ENCODE measurements at places on chromosomes 7 and 10.

- DNase-seq, result no peak
These were observed 56.3 kb downstream of the NUDCD3 start for GRCh38 chr7:44434201-44434600.

GRCh38 chr10:91883549-91884444, 25.5 kb downstream of the FGFBP3 start:
- no peak for DNase-seq

DNA sequence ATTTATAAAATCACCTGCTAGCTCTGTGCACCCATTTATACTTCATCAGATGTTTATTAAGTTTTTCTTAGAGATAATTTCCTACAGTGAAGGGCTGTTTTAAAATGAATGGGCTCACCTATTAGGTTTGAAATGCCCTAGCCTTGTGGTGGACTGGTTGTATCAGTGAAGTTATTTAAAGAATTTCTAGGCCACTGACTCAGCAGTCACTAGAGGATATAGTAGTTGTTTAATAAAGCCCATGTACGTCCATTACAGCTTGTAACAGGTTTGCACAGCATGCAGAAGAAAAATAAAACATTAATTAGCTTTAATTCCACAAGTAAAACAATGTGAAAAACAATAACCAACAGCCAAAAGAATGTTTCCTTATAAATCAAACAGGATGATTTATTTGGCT, 128.0 kb downstream of the RSU1 start:
- DNase-seq, result no peak

GRCh38 chr7:22572937-22573336, 72.9 kb upstream of the STEAP1B start:
- peak; percentile 72 for DNase-seq

- DNase-seq, result no peak
These were observed 109.8 kb upstream of the PTN start for GRCh38 chr7:137453356-137453755.

- DNase-seq, result no peak
These were observed 427.8 kb upstream of the ZMIZ1 start for GRCh38 chr10:78640796-78641636.

DNA sequence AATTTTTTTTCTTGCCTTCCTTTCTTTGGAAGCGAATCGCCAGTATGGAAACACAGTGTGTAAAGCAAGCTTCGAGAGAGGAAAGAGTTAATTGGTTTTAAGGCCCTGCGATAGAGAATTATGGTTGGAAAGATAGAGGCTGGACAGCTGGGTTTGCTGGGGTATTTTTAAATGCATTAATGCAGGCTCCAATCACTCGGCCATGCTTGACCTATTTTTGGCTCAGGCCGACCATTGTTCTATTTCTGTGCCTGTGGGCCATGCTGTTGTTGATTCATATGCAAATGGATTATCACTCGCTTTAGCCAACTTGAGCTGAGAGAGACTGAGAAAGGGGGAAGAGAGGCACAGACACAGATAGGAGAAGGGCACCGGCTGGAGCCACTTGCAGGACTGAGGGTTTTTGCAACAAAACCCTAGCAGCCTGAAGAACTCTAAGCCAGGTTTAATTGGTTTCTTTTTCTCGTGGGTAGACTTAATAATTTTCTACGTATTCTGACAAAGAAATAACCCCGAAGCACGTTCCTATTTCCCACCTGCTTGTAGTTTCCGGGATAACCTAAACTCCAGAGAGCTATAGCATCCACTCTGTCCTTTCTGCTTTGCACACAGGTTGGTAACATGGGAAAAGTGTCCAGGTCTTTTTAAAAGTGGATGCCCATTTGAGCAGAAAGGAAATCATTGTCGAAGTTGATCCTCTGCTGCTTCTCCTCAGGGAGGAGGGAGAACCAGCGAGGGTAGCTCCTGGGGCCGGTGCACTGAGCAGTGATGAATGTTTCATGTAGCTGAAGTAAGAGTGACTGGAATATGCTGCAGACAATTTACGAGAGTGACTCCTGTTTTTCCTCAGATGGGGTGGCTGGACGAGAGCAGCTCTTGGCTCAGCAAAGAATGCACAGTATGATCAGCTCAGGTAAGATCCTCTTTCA, at the start of gene HDAC9:
TSS of gene HDAC9 (plus strand) at position 338 of the 929 bp plus-strand sequence. CDS start at position 892, 554 bp downstream.
- DNase-seq, result no peak

DNA sequence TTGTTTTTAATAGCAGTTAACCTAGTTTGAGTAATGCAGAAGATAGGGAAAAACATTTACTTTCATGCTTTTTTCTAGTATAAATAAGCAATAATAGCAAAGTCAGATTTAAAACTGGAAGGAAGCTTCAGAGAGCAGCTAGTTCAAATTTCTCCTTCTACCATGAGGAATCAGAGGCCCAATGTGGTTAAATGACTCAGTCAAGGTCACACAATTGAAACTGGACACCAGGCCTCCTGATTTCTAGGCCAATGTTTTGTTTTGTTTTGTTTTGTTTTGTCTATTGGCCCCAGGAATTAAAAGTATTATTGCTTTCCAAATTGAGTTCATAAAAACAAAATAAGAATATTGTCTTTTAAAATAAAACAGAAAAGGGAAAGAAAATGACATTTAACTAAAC, 122.3 kb downstream of the TRIL start:
- DNase-seq, result no peak

- no peak for DNase-seq
These were observed 10.6 kb downstream of the SGMS1 start for GRCh38 chr10:50613150-50613549.

DNA sequence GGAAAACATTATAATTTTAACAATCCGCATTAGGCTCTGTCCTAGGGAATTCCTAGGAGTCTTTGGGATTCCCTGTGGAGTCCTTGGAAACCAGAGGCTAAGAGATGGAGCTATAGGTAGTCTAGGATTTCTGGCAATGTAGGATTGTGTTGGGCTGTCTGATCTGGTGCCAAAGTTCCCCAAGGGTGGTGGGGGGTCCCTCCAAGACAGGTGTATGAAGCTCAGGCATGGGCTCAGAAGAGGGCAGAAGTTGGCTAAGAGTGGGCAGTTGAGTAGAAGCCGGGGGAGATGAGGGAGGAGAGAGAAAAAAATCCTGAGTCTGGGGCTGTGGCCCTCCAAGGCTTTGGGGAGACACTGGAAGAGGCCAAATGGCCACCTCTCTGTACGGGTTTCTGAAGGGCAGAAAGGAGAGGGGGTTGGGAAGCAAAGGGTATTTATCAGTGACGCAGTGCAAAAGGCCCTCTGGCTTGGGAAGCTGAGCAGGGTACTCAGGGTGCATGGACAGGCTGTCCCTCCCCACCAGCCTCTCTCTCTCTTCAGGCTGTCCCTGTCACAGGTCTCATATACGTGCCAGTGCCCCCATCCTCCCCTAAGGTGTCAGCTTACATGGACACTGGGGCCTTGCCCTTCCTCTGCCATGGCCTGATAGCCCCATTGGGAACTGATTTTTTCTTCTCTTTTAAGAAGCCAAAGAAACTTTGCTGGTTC, 929 bp downstream of the HOXA6 start:
- no peak for DNase-seq

GRCh38 chr7:49001610-49002033, 77.3 kb downstream of the CDC14C start:
- DNase-seq, result no peak

GRCh38 chr7:38929460-38930171, 20.6 kb upstream of the VPS41 start:
- no peak for DNase-seq

- no peak for DNase-seq
These were observed 50.5 kb upstream of the ZMIZ2 start for GRCh38 chr7:44698046-44698580.

- DNase-seq, result no peak
These were observed 63.7 kb upstream of the LRRC17 start for GRCh38 chr7:102849079-102849478.

DNA sequence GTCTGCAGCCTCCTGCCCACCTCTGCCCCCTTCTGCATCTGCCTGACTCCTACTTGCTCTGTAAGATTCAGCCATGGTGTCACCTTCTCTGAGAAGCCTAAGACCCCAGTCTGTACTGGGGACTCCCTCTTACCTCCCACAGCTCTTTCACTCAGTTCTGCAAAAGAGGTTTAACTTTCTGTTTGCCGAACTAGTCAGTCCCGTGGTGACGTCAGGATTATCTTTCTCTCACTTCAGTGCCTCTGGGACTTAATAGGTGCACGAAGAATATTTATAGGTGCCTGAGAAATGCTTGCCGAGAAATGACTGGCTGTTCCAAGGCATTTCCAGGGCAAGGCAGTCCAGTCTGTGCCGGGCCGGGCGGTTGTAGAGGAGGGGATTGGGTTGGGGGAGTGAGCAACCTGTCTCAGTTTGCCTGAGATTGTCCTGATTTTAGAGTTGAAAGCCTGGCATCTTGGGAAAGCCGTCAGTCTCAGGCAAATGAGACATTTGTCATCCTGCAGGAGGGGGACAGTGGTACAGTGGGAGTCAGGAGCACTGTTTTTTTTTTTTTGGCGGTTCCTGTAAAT, 227.5 kb upstream of the NPVF start:
- no peak for DNase-seq

DNA sequence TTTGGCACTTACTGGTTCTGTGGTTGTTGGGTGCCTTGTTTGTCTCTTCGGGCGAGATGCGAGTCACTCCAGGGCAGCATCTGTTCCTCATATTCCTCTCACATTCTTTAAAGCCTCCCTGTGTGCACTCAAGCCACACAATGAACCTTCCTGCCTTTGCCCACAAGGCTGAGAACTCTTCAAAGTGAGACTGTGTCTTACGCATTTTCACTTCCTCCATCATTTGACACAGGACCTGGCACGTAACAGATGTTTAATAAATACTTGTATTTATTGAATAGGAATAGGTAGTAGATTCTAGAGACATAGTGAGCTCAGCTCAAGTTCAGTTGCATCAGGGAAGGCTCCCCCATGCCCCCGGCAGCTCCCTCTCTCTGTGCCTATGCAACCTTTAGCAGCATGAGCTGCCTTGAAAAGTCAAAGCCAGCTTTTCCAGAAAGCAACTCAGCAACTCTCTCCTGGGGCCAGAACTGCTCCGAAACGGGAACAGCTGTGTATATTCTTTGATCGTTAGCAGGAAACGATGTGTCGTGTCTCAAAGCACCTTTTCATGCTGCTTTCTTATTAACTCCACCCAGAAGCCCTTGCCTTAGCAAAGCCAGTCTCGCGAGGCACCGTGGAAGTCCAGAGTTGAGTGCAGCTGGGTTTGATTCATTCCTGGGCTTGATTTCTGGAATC, 97.5 kb downstream of the PFKFB3 start:
- DNase-seq, result no peak

- peak; percentile 32 for DNase-seq
These were observed 73.3 kb upstream of the NFE2L3 start for GRCh38 chr7:26078437-26079336.

DNA sequence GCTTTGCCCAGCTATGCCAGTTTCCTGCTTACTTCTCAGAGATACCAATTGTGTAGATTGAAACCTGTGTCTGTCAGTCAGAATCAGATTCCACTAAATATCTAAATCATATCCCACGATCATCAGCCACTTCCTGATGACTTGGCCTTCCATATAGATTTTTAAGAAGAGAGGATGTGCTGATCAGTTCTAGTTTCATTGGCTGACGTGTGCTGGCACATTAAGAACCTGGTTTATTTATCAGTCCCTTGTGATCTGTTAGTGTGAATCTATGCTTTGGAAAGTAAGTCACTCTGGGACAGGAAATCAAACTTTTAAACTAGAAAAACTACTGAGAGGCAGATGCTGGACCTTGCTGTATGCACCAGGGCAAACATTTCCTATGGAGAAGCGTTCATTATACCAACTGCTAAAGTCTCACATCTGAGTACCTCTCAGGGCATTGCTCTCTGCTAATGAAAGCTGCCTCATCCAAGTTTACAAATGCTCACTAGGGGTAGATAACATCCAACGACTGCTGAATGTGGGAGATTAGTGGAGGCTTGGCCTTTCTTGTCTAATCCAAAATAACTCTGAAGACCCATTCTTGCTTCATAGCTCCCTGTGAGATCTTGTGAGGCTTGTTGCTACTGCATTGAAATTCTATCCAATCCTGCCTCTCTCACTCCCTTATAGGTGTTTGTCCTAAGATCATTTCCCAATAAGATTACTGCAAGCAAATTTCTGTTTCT, 109.1 kb downstream of the ARL4A start:
- no peak for DNase-seq

GRCh38 chr7:130732980-130733930, 752 bp downstream of the KLF14 start:
- peak; percentile 9 for DNase-seq

- DNase-seq, result no peak
These were observed 14.8 kb upstream of the WNT16 start for GRCh38 chr7:121313793-121314676.

- no peak for DNase-seq
These were observed 325.6 kb upstream of the KAT6B start for GRCh38 chr10:74500816-74501215.

- DNase-seq, result no peak
These were observed 89.2 kb downstream of the BMS1 start for GRCh38 chr10:42871823-42872222.

- DNase-seq, result peak; percentile 90
These were observed 30.0 kb upstream of the MSRB2 start for GRCh38 chr10:23065181-23065948.

Data from NCI-H226 (cell line).